Activated CD4-positive, alpha-beta T cell treated with anti-CD3 and anti-CD28 coated beads, Interleukin-2, amount 10 ng/mL, durations not matched to agents 24 days and 14 days (primary cell): ENCODE measurements at places on chromosomes 1 and 21. TPM values are rescaled to one million over a fixed set of nuclear protein-coding genes. Genes with fewer than 3 reads are reported as not detected.

DNA sequence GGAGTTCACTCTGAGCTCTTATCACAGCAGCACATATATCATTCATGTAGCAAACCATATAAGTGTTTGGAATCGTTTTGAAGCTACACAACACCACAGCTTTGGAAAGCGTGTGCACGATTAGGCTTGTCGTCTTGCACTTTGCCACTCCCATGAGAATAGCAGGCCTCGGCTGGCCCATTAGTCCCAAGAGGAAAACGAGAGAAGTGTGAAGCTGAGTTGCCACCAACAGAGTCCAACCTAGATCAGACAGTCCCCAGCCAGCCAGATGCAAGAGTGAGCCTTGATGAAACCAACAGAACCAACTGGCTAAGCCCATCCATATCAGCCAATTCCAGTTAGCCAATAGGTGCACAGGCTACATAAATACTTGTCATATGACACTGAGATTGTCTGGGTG lies 238.4 kb downstream of the C1orf94 start:
- peaks cover 2% of the 10 kb centered on the region for H3K27me3 ChIP-seq
- no peak for DNase-seq
- H3K4me3 ChIP-seq = no peak overlapping the region
- no peaks in the 10 kb centered on the region for H3K36me3 ChIP-seq

DNA sequence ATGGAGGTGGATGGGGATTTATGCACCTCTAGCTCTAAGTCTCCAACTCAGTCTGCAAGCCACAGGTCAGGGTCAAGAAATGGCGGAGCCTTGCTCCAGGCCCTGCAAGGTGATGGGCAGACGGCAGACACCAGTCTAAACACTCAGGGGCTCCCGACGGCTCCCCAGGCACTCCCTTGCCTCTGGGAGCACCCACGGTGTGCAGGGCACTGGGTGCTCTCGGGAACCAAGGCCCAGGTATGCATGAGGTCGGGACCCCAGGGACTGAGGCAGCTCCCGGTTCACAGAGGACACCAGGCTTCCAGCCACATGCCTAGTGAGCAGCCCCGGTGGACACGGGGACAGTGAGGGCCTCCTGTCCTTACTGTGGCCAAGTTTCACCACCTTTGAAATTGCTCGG lies 53.1 kb upstream of the TTC34 start:
- no peak overlapping the region for H3K27ac ChIP-seq
- no peak overlapping the region for H3K4me3 ChIP-seq
- H3K4me1 ChIP-seq = no peaks in the 10 kb centered on the region
- no peaks in the 10 kb centered on the region for H3K27me3 ChIP-seq
- no peak for DNase-seq

- no peak overlapping the region for H3K27ac ChIP-seq
- H3K4me3 ChIP-seq = no peak overlapping the region
- peaks cover 4% of the 10 kb centered on the region for H3K27me3 ChIP-seq
- no peak for DNase-seq
- H3K36me3 ChIP-seq = peaks cover 5% of the 10 kb centered on the region
- peaks cover 2% of the 10 kb centered on the region for H3K4me1 ChIP-seq
These were observed 13.8 kb upstream of the THEM5 start for GRCh38 chr1:151867321-151867720.

GRCh38 chr1:150173141-150173585 lies 23.4 kb downstream of the PLEKHO1 start:
- no peaks in the 10 kb centered on the region for H3K36me3 ChIP-seq
- H3K27me3 ChIP-seq = peaks cover 3% of the 10 kb centered on the region
- DNase-seq = no peak
- H3K4me3 ChIP-seq = no peak overlapping the region

DNA sequence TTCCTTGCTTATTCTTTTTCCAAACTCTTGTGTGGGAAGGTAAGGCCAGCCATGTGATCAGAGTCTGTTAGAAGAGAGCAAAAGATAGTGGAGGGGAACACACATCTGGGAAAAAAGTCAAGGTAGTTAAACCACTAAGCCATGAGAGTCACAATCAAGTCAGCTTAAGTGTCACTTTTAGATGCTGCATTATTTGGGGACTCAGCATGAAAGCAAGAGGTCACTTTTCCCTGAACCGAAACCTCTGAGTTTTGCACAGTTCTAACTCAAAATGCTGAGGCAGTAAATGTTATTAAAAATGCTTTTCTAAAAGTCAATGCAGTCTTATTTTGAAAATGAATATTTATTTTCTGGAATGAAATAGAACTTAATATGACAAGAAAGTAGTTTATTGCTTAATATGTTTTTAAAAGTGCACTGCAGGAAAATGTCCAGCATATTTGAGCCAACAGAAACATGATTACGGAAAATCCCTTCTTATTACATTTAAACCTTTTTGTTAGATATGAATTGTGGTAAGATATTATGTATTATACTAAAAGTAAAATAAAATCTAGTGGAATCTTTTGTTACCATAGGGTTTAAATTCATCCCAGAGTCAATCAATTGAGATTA lies 69.3 kb downstream of the RBM11 start:
- H3K4me1 ChIP-seq = no peaks in the 10 kb centered on the region
- no peak overlapping the region for H3K4me3 ChIP-seq
- peaks cover 15% of the 10 kb centered on the region for H3K27me3 ChIP-seq
- H3K27ac ChIP-seq = no peak overlapping the region
- no peak for DNase-seq

Gene EDN2
- not detected in 2 replicates for total RNA-seq

DNA sequence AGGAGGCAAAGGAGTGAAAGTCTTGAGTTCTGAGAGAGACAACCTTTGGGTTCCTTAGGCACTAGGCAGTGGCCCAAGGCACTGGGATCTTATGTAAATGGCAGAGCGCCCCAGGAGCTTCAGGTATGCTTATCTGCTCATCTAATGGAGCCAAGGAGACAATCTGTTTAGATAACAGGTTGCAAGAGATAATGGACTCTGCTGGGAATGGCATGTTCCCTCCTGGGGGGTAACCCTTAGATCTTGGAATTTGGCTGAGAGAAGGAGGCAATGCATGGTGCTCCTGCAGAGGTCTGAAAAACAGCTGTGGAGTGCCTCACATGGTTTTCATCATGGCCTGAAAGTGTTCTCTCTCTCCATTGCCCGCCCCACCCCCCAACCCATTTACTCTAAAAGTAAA lies 44.1 kb upstream of the WLS start:
- no peak for DNase-seq
- no peak overlapping the region for H3K27ac ChIP-seq
- H3K27me3 ChIP-seq = no peaks in the 10 kb centered on the region
- no peaks in the 10 kb centered on the region for H3K4me1 ChIP-seq
- no peak overlapping the region for H3K4me3 ChIP-seq

Gene TIE1
- total RNA-seq = 0.23 and 0.40 TPM in 2 replicates
